Heart right ventricle (tissue), 16 donors: ENCODE measurements at places on chromosomes 6 and 20. TPM values are rescaled to one million over a fixed set of nuclear protein-coding genes. Genes with fewer than 3 reads are reported as not detected.

- DNase-seq: no peak
Measured at GRCh38 chr6:80226151-80226550, 119.7 kb downstream of the BCKDHB start.

- DNase-seq: no peak
Measured at GRCh38 chr20:33944914-33945313, 48.8 kb upstream of the RALY start.

GRCh38 chr6:35385457-35386202, 43.3 kb downstream of the PPARD start:
- no peak for DNase-seq

Gene KIF25
- total RNA-seq: not detected

Gene VSTM2L
- total RNA-seq: 5.3 TPM

- no peak for DNase-seq
Measured at GRCh38 chr6:42354702-42355101, 97.0 kb downstream of the TRERF1 start.

GRCh38 chr6:10276106-10276505, 138.8 kb downstream of the TFAP2A start:
- DNase-seq: no peak

- DNase-seq: no peak
Measured at GRCh38 chr20:63253438-63254231, 628 bp downstream of the NKAIN4 start.

- no peak for DNase-seq
Measured at GRCh38 chr6:123806561-123806960, 2.9 kb downstream of the NKAIN2 start.

GRCh38 chr6:15131651-15132061, 114.2 kb upstream of the JARID2 start:
- DNase-seq: no peak

Gene ZGPAT
- 18.9 TPM for total RNA-seq

- DNase-seq: no peak
Measured at GRCh38 chr20:40499391-40499790, 189.6 kb downstream of the MAFB start.

GRCh38 chr6:8539453-8539852, 104.1 kb upstream of the SLC35B3 start:
- DNase-seq: no peak

- no peak for DNase-seq
Measured at GRCh38 chr20:31831771-31832306, 12.7 kb downstream of the MYLK2 start.

DNA sequence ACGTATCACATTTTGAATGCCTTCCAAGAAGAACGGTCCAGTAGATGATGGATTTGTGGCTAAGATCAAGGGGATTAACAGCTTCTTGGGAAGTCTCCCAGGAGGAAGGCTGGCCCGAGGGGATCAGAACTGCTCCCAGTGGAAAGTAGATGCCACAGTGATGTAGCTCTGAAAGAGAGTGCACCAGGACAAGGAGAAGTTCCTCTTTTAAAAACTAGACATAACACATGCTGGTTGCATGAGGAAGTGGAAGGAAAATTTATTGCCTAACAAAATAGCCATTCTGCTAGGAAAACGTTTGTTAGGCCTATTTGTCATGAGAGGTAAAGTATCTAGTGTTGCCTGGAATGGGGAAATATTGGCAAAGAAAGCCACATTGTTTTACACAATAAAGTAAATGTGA, 87.8 kb downstream of the CDH26 start:
- no peak for DNase-seq

Gene ZNF292
- total RNA-seq: 31.5 TPM

Gene TRIM10
- total RNA-seq: not detected
